ENCODE measurements at places on chromosomes 5 and 9.

- DNase-seq: no peak
These were observed 3.8 kb upstream of the NACC2 start for GRCh38 chr9:136098844-136099243.

DNA sequence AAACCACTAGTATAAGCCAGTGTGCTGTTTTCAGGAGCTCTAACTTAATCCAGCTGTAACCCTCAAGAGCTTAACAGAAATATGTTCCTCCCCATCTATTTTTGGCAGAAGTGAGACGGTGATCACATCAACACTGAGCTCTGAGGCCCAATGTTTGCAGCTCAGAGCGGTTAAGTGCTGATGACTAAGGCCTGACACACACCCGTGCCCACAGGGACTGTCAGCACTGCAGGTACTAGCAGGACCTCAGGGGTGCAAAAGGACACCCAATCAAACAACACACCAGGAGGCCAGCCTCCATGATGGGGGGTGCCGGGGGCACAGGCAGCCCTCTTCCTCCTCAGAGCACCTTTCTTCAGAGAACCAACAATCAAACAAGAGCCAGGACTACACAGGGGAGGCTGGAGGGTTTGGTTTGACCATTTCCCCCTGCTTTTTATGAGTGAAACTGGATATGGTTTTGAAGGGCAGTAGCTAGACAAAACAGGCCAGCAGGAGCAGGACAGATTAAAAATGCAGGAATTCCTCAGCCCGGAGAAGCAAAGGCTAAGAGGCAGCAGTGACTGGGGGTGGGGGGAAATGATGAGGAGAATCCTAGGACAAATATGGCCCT is 61.3 kb downstream of the RAPGEF1 start:
- DNase-seq: peak; percentile 95

DNA sequence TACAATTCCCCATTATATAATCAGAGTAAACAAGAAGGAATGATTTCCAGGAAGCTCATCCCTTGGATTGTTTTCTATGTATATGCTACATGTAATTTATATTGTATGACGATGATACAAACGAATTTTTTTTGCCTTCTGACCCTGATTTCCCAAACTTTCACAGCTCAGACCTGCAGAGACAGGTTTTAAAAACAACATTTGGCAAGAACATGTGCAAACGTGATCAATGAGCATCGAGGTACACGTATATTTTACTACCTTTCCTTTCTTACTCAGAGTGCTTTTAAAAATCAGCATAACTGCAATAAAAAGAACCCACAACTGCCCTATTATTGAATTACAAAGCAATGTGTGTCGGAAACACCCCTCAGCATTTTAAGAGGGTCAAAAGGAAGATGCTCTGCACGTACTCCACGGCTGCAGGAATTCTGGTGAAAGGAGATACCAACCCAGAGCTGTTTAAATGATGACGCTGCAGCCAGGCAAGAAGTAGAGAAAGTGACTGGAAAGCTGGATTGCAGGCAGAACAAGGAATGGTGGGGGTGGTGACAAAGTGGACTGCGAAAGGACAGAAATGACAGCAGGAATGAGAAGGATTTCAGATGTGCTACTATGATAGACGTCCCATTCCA is 533.5 kb downstream of the RAB3C start:
- DNase-seq: no peak

DNA sequence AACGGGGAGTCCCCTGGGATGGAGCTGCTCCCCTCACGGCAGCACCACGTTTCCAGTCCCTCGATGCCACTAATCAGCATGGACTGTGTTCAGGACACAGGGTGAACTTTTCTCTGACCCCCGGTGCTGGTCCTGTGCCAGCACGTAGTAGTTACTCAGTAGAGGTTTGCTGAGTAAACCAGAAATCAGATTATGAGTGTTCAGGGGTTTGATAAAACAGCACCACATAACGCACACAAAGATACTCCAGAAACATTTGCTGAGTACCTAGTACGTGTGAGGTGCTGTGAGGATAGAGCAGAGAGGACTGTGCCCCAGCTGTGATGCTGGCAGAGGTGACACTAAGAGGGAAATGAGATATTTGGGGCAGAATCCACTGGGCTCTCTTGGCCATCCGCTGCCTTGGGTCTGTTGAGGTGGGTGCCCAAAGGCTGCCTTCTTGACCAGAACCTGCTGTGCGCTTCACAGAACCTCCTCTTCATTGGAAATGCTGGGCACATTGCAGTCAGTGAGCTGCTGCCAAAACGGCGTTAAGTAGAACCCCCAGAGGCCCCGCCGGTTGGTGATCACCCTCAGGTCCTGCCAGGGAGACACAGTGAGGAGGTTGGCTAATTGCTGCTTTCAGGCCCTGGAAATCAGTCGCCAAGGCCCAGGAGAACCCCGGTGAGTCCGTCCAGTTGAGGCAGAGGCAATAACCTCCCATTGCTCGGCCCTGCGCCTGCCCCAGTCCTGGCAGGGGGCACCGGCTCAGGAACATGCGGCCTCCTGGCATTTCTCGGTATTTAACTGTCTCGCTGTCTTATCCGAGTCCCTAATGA is 49.4 kb downstream of the NEURL1B start:
- no peak for DNase-seq

GRCh38 chr9:85871008-85871407 is 69.9 kb upstream of the NAA35 start:
- no peak for DNase-seq

DNA sequence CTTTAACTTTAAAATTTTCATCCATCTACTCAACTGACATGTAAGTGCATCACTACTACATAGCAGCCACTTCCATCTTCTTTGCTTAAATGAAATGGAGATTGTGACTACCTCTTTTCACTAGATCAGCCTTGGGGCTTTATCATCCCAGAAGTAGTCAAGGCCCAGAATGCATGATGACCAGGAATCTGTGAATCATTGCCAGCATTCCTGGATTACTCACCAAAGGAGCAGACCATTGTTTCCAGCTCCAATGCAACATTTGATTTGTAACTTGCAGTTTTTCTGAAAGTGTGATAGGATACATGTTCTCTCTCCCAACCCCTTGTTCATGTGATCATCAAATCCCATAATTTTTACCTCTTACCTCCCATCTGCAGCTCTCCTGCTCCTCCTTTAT is 65.1 kb downstream of the PLPPR1 start:
- DNase-seq: no peak

GRCh38 chr9:21728781-21729180 is 73.7 kb upstream of the MTAP start:
- peak; percentile 71 for DNase-seq

DNA sequence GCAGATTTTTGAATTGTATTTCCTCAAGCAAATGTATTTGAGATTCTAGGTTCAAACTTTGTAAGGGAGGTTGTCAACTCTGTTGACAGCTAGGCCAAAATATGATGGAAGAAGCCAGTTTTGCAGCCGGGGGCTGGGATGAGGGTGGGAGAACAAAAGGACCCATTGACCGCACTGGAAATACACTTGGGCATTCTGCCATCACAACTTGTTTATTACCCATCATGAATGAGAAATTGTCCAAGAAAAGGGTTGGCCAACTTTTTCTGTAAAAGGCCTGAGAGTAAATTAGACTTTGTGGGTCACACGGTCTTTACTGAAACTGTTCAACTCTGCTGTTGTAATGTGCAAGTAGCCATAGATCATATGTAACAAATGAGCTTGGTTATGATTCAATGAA is 221.3 kb upstream of the KLF9 start:
- no peak for DNase-seq

- DNase-seq: no peak
These were observed 119.5 kb downstream of the FAM114A2 start for GRCh38 chr5:153919161-153919560.

- no peak for DNase-seq
These were observed 3.0 kb downstream of the ATOX1 start for GRCh38 chr5:151755383-151755782.

- no peak for DNase-seq
These were observed 42.2 kb downstream of the SECISBP2 start for GRCh38 chr9:89360465-89360864.

- peak; percentile 64 for DNase-seq
These were observed 15.5 kb downstream of the TRIM7 start for GRCh38 chr5:181189363-181189961.

GRCh38 chr9:551986-552929 is 289.2 kb upstream of the DMRT1 start:
- no peak for DNase-seq

- DNase-seq: no peak
These were observed 2019.5 kb upstream of the NUDT12 start for GRCh38 chr5:105581988-105582690.

GRCh38 chr9:134063571-134064450 is 4.0 kb downstream of the BRD3 start:
- DNase-seq: no peak

DNA sequence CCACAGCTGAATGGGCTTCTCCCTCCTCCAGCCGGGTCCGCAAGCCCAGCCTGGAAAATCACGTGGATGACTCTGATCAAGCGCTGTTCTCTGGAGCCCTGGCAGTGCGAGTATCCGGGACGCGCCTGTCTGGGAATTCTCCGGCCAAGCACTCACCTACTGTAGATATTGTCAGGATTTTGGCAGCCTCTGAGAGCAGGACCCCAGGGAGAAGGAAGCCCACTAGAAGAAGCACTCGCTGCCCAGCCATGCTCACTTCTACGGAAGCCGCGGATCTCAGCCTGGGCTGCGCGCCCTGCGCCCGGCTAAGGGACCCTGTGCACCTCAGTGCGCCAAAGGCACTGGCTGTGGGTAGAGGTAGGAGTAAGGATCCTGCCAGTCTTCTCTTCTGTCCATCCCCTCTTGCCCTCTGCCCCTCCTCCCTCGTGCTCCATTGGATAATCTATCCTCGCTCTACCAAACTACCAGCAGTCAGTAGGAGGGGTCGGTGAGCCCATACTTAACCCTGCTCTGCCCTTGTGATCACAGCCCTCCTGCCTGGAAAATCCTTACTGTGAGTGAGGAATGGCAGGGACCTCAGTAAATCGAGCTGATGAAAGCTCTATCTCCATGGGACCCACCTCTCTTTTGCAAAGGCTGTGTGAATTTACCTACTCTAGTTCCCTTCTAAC is at the start of gene UGT3A2:
TSS of gene UGT3A2 (minus strand) at position 343 of the 671 bp plus-strand sequence. CDS start at position 250, 93 bp downstream.
- no peak for DNase-seq

- no peak for DNase-seq
These were observed 100.2 kb downstream of the SEC61B start for GRCh38 chr9:99322299-99322698.

GRCh38 chr9:5438301-5439162 is 807 bp upstream of the PLGRKT start:
- DNase-seq: no peak

- no peak for DNase-seq
These were observed 26.6 kb downstream of the DUSP1 start for GRCh38 chr5:172744123-172745104.

DNA sequence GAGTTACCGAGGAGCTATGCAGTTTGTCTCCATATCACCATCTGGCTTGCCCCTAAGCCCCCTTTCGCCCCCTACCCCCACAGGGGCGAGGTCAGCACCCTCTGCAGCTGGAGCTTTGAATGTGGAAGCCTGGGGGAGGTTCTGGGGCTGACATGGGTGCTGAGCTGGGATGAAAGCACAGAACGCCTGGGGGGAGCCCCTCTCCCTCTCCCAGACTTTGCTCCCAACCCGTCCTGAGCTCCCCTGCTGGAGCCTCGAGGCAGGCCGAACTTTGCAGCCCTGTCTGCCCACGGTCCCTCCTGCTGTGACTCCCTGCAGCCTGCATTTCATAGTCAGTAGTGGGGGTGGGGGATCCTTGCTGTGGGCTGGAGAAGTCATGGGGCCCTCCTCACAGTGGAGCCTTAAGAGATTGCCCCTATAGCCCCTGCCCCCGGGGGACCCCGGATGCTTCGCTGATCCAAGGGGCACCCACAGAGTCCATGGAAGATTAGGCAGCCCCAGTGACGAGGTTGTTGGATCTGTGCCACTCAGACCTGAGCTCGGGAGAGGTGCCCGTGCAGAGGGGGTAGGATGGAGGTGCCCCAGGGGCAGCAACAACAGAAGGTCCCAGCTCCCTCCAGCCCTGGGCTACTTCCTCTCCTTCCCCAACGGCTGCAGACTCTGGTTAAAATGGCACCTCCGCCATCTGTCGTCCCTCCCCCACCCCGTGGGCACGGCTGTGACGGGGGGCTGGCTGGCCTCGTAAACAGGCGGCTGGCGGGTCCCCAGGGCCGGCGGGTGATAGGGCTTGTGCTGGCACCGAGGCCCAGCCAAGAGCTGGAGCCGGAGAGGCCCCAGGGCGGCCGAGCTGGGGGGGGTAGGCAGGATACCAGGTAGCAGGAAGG is 162.0 kb downstream of the C9orf50 start:
- no peak for DNase-seq

DNA sequence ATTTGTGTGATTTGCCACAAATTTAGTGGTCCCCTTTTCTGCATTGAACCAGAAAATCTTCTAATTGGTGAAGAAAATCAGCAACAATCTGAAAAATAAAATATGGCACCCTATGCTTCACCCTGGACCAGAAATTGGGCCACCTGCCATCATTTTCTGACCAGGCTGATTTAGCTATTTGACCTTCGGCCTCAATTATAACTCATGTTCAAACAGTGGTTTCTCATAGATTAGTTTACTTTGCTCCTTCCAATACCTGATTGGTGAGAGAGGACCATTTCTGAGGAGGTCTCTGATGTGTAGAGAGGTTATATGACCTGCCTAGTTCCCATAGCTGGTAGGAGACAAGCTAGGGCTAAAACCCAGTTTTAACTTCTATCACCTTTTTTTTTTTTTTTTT is 59.0 kb downstream of the PTTG1 start:
- DNase-seq: no peak

- DNase-seq: peak; percentile 99
These were observed 69.8 kb upstream of the CCDC112 start for GRCh38 chr5:115366223-115366622.

GRCh38 chr9:109331353-109331752 is 10.5 kb upstream of the EPB41L4B start:
- DNase-seq: no peak

GRCh38 chr5:157100140-157100679 is 8.6 kb downstream of the HAVCR2 start:
- DNase-seq: peak; percentile 54

DNA sequence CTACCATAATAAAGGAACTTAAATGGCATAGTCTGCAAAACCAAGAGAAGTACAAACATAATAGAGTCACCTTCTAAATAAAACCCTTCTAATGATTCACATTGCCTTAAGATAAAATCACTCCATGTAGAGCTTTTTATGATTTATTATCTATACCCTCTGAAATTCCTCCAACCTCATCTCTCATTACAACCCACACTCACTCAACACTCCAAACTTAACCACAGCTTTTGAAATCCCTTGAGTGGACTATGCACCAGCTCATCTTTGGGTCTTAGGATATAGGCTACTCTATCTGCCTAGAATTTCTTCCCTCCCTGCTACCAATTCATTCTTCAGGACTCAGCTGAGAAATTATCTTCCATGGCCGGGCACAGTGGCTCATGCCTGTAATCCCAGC is 122.5 kb downstream of the CETN3 start:
- no peak for DNase-seq

DNA sequence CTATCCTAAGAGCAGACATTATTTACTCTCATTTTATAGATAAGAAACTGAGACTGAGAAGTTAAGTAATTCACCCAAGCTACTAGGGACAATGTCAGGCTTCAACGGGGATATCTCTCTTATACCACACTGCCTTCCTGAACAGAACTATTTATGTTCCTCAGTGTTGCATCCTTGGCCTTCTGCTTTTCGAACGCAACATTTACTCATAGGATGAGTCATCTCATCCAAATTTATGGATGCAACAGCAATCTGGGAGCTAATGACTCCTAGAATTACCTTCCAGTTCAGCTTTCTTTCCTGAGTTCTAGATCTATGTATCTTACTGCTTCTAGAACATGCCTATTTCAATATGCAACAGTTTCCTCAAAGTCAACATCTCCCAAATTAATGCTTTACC is 103.6 kb upstream of the PAM start:
- no peak for DNase-seq
